ENCODE measurements at places on chromosomes 5 and 9.

DNA sequence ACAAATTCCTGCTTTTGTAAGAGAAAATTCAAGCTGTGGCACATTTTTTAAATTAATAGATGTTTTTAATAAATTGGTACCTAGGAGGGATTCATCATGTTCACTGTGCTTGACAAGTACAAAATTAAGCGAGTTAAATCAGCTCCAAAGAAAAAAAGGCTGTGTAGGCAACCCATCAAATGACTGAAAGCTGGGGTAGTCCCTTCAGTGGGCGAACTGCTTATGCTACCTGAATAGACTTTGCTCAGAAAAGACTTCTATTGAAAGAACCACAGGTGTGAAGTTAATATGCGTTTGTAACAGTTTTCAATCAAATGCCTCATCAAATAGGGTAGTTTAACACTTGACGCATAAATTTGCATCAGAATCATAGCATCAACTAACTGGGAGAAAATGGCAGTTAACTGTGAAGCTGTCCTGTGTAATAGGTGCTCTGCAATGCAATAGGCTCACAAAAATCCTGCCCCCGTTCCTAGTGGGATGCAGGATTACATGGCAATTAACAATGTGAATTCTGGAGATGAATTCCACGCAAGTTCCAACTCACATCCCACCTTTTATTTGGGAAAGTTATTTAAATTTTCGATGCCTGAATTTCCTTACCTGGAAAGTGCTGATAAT, 14.4 kb upstream of the ARL15 start:
- H3K4me1 ChIP-seq = no peaks in the 10 kb centered on the region
- H3K27ac ChIP-seq = no peak overlapping the region
- no peak overlapping the region for H3K4me3 ChIP-seq
- peaks cover 16% of the 10 kb centered on the region for H3K27me3 ChIP-seq

DNA sequence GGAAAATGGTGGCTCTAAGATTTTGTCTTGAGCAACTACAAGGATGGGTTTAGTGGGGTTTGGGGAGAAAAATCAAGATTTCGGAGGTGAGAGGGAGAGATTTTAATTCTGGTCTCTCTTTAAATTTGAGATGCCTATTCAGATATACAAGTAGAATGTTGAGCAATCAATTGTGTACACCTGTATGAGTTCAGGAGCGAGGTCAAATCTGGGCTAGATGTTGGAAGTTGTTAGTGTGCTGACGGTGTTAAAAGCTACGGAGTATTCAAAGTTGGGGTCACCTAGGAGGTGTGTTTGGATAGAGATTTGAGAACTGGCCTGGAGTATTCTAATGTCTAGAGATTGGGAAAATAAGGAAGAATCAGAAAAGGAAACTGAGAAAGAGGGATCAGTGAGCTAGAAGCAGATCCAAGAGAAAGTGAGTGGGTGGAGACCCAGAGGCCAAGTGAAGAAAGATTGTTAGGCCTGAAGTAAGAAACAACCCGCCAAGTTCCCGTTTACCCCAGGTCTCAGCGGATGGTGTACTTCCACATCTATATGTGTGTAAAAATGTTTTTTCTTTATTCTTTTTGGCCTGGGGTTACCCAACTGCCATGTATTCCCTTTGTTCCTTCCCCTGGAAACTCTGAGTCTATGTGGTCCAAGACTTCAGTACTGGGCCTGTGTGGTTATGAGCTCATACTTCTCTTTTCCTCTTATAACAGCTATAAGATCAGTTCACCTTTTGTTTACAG, 11.9 kb upstream of the ARHGAP26 start:
- no peak overlapping the region for H3K27ac ChIP-seq
- no peaks in the 10 kb centered on the region for H3K36me3 ChIP-seq
- no peaks in the 10 kb centered on the region for H3K4me1 ChIP-seq
- DNase-seq = no peak
- H3K27me3 ChIP-seq = no peaks in the 10 kb centered on the region
- no peak overlapping the region for H3K4me3 ChIP-seq

- no peak overlapping the region for H3K27ac ChIP-seq
- H3K27me3 ChIP-seq = no peaks in the 10 kb centered on the region
- no peaks in the 10 kb centered on the region for H3K36me3 ChIP-seq
- H3K4me1 ChIP-seq = no peaks in the 10 kb centered on the region
- DNase-seq = no peak
- H3K4me3 ChIP-seq = no peak overlapping the region
These were observed 89.7 kb downstream of the KCNT1 start for GRCh38 chr9:135791431-135792267.

GRCh38 chr5:118270526-118270925, 717.8 kb downstream of the DTWD2 start:
- DNase-seq = no peak
- no peak overlapping the region for H3K27ac ChIP-seq
- H3K4me3 ChIP-seq = no peak overlapping the region
- H3K36me3 ChIP-seq = no peaks in the 10 kb centered on the region
- no peaks in the 10 kb centered on the region for H3K27me3 ChIP-seq

- H3K4me3 ChIP-seq = no peak overlapping the region
- H3K27me3 ChIP-seq = no peaks in the 10 kb centered on the region
- DNase-seq = peak; percentile 75
- peak overlapping the region; percentile 70 for H3K27ac ChIP-seq
- H3K4me1 ChIP-seq = peaks cover 22% of the 10 kb centered on the region
- 0 out of 2 replicates have a peak, but pooled peaks cover 10% of the 10 kb centered on the region for H3K36me3 ChIP-seq
These were observed 24.5 kb downstream of the C9orf152 start for GRCh38 chr9:110183208-110184145.

- H3K4me1 ChIP-seq = no peaks in the 10 kb centered on the region
- no peak overlapping the region for H3K27ac ChIP-seq
- DNase-seq = no peak
- no peaks in the 10 kb centered on the region for H3K36me3 ChIP-seq
- no peaks in the 10 kb centered on the region for H3K27me3 ChIP-seq
- no peak overlapping the region for H3K4me3 ChIP-seq
These were observed 145.5 kb downstream of the ST8SIA4 start for GRCh38 chr5:100757618-100758017.

DNA sequence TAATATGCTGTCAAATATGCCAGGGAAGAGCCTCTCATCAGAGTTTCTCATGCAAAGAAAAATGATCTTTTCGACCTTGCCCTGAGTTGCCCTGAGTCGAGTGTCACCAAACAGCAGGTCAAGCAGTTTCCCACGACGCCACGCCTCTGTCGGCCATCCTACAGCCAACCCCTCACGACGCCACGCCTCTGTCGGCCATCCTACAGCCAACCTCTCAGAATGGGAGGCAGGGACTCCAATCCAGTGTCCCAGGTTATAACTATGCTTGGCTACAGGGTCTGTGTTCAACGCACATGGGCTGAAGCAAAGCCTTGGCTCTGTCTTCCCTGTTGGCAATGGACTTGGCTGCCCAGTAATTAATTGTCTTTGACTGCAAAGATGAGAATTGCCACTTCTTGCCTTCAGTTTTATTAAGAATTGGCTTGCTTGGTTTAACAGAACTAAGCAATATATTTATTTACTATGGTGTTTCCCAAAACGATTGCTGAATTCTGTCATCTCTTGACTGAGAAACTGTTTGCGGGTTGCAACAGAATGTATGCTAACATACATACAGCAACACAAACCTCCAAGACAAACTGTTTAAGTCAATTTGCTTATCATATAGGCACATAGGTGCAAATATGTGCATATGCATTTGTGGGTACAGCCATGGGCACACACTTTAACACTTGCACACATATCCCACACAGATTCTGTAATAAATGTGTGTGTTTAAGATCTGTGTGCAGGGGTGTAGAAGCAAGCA, 352.9 kb downstream of the GLIS3 start:
- H3K4me3 ChIP-seq = no peak overlapping the region
- no peak overlapping the region for H3K27ac ChIP-seq
- no peaks in the 10 kb centered on the region for H3K36me3 ChIP-seq
- DNase-seq = no peak
- no peaks in the 10 kb centered on the region for H3K4me1 ChIP-seq
- H3K27me3 ChIP-seq = peaks cover 3% of the 10 kb centered on the region

DNA sequence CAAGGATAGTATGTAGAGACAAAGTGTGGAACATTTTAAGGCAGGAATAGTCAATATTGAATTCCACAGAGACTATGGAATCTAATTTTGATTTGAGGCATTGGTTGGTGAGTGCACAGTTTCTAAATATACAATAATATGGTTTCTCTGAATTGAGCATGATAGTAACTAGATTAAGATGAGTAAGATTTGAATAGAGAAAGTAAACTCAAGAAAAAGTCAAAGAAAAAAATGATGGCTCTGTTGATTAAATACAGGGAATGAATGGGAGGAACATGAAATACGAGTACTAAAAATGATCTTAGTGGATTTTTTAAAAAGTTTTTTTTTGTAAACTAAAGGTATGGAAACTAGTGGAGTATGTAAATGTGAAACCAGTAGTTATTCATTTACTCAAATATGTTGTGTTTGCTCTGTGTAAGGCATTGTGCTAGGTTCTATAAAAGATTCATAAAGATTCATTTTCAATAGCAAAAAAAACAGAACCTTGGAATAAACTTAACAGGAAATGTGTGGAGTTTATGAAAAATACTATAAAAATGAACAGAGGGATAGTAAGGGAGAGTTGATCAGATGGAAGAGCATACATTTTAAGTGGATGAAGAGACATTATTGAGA, 101.2 kb downstream of the ZCCHC7 start:
- DNase-seq = no peak
- no peaks in the 10 kb centered on the region for H3K36me3 ChIP-seq
- no peaks in the 10 kb centered on the region for H3K27me3 ChIP-seq
- no peaks in the 10 kb centered on the region for H3K4me1 ChIP-seq
- no peak overlapping the region for H3K4me3 ChIP-seq
- no peak overlapping the region for H3K27ac ChIP-seq

DNA sequence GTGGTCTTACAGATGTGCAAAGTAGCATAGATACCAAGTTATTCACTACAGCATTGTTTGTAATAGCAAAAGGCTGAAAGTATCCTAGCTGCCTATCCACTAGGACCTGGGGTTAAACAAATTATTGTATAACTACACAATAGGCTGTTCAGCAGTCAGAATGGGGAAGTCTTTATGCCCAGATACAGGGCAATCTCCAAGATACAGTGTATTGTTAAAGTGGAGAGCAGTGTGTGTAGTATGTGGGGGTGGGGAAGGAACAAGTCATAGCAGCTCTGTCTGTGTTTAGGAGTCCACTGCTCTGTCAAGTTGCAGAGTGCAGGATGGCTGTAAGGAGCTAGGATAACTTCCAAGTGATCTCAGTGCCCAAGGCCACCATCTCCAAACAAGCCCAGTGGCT, 5.5 kb downstream of the PCYOX1L start:
- no peak overlapping the region for H3K4me3 ChIP-seq
- H3K36me3 ChIP-seq = no peaks in the 10 kb centered on the region
- no peak overlapping the region for H3K27ac ChIP-seq
- peaks cover 19% of the 10 kb centered on the region for H3K4me1 ChIP-seq
- no peaks in the 10 kb centered on the region for H3K27me3 ChIP-seq
- DNase-seq = no peak

- H3K4me3 ChIP-seq = no peak overlapping the region
- H3K27me3 ChIP-seq = no peaks in the 10 kb centered on the region
- H3K36me3 ChIP-seq = no peaks in the 10 kb centered on the region
- H3K27ac ChIP-seq = no peak overlapping the region
- no peaks in the 10 kb centered on the region for H3K4me1 ChIP-seq
These were observed 23.5 kb upstream of the MOCS2 start for GRCh38 chr5:53133020-53133419.

GRCh38 chr5:9953691-9954090, 296.0 kb downstream of the ATPSCKMT start:
- no peaks in the 10 kb centered on the region for H3K36me3 ChIP-seq
- DNase-seq = no peak
- H3K27ac ChIP-seq = no peak overlapping the region
- H3K4me3 ChIP-seq = no peak overlapping the region
- no peaks in the 10 kb centered on the region for H3K4me1 ChIP-seq

DNA sequence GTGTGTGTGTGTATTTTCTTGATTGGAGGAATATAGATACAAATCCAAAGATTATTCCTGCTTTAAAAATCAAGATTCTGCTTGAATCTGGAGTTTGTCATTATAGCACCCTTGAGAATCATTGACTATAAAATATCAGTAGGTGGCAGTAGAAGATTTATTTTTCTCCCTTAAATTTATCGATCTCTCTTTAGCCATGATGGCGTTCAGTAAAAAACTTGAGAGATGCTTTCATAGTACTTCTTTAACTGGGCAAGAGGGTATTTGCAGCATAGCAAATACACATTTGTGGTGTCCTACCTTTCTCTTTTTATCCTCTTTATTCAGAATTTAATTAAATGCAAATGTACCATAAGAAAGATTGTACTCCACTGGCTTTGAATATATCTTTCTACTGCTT, 307.7 kb downstream of the ADGRV1 start:
- no peaks in the 10 kb centered on the region for H3K36me3 ChIP-seq
- no peak for DNase-seq
- no peak overlapping the region for H3K27ac ChIP-seq
- H3K27me3 ChIP-seq = no peaks in the 10 kb centered on the region
- no peak overlapping the region for H3K4me3 ChIP-seq

DNA sequence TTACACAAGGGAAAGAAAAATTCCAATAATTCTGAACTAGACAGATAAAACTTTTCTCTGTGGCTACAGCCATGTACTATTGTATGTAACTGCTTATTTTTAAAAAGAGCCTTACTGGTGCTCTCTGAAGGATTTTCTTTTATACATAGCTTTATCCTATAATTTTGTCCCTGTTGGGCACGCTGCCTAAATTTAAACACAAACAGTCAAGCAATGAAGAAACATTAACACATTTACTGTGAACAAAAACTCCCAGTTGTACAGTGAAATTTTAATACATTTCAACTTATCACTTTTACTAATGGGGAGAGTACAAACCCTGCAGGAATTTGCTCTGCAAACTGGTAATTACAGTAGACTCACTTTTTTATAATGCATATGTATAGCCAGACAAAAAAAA, 273.3 kb downstream of the BNC2 start:
- H3K4me1 ChIP-seq = no peaks in the 10 kb centered on the region
- DNase-seq = no peak
- no peak overlapping the region for H3K4me3 ChIP-seq
- no peak overlapping the region for H3K27ac ChIP-seq
- no peaks in the 10 kb centered on the region for H3K36me3 ChIP-seq

DNA sequence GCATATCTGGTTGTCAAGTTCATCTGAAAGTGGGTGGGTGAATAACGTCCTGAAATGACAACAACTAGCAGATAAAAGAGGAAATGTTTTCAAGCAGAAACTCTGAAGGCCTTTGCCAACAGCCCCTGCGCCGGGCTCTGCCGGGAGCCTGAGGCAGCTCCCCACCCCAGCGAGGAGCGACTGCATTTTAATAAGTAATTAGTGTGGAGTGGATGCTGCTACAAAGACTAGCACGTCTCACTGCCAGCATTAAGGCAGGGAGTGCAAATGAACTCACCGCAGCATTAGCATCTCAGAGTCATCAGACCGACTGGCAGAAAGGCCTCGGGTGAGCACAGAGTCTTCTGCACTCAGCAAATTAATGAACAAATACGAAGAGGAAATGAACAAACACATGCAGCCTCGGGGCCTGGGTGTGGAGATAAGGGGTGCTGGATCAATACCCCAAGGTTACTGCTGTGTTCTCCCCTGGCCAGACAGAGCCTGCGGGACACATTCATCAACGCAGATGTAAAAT, 63.8 kb downstream of the VAV2 start:
- no peaks in the 10 kb centered on the region for H3K36me3 ChIP-seq
- H3K4me3 ChIP-seq = no peak overlapping the region
- H3K27ac ChIP-seq = no peak overlapping the region
- H3K4me1 ChIP-seq = no peaks in the 10 kb centered on the region
- H3K27me3 ChIP-seq = no peaks in the 10 kb centered on the region

- H3K4me1 ChIP-seq = peaks cover 57% of the 10 kb centered on the region
- no peak overlapping the region for H3K4me3 ChIP-seq
- no peak for DNase-seq
- H3K27me3 ChIP-seq = no peaks in the 10 kb centered on the region
- H3K36me3 ChIP-seq = peaks cover 46% of the 10 kb centered on the region
These were observed 49.5 kb downstream of the NR3C1 start for GRCh38 chr5:143354025-143354424.

Measured in DND-41 (cell line).